NCI-H510A treated with DMSO at 0.1 percent for 48 hours (cell line): ENCODE measurements at places on chromosomes 12 and 14.

- no peak for DNase-seq
These were observed 33.0 kb downstream of the RIMBP2 start for GRCh38 chr12:130683080-130683479.

GRCh38 chr12:45170456-45171042, 45.3 kb upstream of the ANO6 start:
- DNase-seq = peak; percentile 65

GRCh38 chr12:25829192-25829591, 129.3 kb upstream of the RASSF8 start:
- DNase-seq = no peak

DNA sequence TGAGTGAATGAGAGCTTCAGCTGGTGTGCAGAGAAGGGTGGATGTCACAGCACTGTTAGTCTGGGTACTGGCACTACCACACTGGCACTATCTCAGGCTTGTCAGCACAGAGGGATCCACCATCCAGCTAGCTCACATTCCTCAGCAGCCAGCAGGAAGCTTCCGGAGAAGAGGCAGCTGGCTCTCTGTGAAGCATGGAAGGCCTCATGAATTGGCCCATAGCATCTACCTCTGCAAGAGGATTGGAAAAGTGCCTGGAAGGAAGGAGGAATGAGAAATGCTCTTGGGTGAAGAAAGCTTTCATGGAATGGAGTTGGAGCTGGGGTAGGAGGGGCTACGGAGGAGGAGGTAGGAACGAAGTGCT, 9.9 kb downstream of the KRT83 start:
- no peak for DNase-seq

DNA sequence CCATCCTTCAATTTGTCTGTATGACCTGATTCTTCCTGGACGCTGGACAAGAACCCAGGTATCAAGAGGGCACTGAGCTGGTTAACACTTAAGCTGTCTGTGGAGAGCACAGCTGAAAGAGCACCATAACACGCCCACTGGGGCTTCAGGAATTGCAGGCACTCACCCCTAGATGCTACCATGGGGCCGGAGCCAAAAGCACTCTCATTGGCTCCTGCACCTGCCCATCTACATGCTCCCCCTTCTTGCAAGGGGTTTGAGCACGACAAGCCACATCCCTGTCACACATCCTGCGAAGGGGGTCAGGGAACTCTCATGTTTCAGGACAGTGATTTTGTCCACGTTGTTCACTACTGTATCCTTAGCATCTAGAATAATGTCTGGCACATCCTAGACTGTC, 35.1 kb upstream of the TBC1D15 start:
- DNase-seq = no peak

DNA sequence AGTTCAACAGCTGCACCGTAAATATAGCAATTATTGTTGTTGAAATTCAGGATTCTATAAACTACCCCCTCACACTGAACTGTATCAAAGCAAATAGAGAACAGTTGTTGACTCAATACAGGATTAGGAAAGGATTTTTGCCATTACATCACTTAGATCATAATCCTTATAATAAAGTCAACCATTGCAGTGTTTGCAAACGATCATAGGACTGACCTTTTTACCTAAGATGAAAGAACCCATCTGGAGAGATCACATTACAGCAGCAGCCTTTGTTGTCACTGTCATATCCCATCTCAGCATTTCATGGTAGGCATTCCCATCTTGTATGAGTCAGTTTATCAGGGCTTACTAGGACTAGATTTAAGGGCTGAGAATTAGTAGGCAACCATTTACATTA, 96.1 kb downstream of the IPO8 start:
- peak; percentile 84 for DNase-seq

- DNase-seq = no peak
These were observed 239.7 kb downstream of the TRHDE start for GRCh38 chr12:72511906-72512305.

- no peak for DNase-seq
These were observed 33.6 kb downstream of the HCAR2 start for GRCh38 chr12:122669397-122670070.

- DNase-seq = peak; percentile 89
These were observed 135.3 kb downstream of the PRKCH start for GRCh38 chr14:61456720-61457119.

DNA sequence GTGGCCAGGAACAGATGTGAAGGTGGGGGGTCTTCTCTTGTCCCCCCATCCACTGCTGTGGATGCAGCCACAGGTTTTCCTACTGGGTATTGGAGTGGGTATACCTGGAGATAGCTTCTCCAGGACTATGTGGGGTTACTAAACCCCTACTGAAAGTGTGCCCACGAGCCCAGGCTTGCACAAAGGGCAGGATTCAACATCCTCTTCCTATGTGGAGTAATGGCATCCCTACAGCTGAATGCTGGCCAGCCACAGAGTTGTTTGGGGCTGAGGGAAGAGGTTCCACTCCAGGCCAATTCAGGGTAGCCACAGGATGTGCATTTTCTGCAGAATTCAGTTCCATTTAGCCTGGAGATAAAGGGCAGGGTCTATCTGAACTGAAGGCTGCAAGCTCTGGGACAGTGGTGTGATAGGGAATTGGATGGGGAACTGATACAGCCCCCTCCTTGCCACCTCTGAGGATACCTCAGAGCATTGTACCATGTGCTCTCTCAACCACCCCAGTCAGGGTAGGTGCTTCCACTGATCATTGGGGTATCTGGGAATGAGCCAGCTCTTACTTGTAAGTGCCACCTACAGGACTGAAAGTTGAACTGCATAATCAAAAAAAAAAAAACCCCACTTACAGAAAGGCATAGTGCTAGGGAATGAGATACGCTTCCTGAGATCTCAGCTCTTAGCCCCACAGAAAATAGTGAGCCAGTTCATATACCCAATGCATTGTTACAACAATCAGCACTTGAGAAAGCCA, 187.1 kb downstream of the KITLG start:
- no peak for DNase-seq

DNA sequence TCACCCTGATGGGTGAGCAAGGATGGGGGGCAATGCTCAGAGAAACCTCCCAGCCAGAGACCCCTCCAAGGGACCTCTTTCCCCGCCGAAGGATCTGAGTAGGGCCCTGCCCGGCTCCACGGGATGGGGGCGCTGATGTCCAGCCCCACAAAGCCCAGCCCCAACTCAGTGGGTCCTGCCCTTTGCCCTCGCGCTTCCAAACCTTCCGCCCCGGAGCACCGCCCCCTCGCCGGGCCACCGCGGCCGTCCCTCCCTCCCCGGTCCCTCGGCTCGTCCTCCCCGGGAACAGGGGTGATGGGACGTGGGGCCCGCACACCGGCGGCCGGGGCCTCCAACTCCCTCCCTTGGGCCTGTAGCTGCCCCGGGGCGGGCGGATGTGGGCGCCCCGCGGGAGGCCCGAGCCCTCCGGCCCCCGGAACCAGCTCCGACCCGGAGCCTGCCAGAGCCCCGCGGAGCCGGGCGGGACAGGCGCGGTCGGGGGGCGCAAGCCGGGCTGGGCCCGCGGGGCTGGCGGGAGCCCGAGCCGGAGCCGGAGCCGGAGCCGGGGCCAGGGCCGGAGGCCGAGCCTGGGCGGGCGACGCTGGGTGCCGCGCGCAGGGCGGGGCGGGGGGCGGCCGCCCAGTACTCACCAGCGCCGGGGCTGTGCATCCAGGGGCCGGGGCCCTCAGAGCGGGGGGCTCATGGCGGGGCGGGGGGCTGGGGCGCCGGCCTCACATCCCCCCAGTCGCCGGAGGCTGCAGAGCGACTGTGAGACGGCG, 386 bp downstream of the HDAC7 start:
- peak; percentile 26 for DNase-seq
